Neural crest cell (in vitro differentiated cells): ENCODE measurements at places on chromosomes 11 and 22. TPM values are rescaled to one million over a fixed set of nuclear protein-coding genes. Genes with fewer than 3 reads are reported as not detected.

SHANK2 gene
- 7.6 and 10.0 TPM in 2 replicates for total RNA-seq

TEX54 gene
- not detected in 2 replicates for total RNA-seq

MYBPC3 gene
- not detected in 2 replicates for total RNA-seq

DNA sequence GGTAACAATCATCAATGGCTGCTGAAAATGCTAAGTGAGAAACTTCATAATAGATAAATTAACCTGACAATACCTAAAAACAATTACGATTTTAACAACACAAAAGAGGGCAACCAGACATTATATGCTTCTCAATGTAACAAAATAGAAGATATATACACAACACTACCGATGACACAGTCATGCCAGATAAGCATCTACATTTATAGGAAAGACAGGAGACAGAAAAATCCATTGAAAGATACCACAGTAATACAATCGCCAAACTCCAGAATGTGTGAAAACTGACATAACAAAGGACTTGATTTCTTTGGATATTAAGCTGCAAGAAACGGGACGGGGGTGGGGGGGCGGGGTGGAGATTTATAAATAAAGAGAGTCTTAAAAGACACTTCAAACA lies 28.3 kb downstream of the USP28 start:
- DNase-seq = no peak

DNA sequence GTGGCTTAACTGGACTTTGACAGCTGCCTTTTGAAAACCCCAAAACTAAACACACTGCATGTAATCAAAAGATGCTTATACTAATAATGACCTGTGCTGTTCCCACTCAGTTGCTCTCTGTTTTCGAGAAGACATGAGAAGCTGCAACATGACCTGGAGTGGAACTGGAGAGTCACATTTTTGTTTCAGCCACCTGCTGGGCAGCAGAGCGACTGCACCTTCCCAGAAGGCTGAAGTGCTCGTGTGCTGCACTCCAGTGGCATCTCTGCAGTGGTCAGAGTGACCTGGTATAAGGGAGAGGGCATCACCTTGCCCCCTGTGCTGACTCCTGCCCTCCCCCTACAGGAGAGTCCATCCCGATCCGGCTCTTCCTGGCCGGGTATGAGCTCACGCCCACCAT lies 8.6 kb downstream of the THYN1 start:
- no peak for DNase-seq

DNA sequence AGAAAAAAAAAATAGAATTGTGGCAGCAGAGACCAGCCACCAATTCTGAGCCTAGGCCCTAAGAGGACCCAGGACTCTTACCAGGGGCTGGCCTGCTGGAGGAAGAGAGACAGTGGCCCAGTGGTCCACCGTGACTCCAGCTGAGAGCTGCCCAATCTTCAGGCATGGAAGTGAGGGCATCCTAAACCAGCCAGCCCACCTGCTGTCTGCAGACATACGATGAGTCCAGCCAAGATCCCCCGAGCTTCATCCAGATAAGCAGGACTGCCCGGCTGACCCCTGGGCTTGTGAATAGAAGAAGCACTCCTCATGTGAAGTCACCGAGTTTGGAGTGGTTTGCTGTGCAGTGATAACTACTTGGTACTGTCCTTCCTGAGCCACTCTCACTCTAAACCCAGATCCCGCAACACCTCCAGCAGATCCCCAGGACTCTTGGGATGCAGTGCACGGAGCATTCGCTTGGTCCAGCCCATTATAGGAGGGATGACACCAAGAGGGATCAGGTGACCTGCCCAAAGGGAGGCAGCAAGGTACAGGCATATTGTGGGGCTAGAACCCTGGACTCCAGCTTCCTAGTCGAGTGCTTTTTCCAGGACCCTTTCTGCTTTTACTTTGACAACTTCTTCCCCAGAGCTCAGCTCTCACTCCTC lies 41.7 kb upstream of the FGF3 start:
- no peak for DNase-seq

- no peak for DNase-seq
Measured at GRCh38 chr22:36184433-36185025, 17.1 kb downstream of the APOL4 start.
